ENCODE measurements at places on chromosomes 16 and 17.

- DNase-seq, result no peak
These were observed 18.5 kb downstream of the NGFR start for GRCh38 chr17:49513641-49514040.

GRCh38 chr17:72591289-72592241, 470.7 kb downstream of the SOX9 start:
- no peak for DNase-seq

- DNase-seq, result no peak
These were observed 3.5 kb downstream of the C17orf100 start for GRCh38 chr17:6654841-6655731.

GRCh38 chr17:61460796-61461585, 8.8 kb downstream of the TBX4 start:
- DNase-seq, result no peak

GRCh38 chr16:56614549-56614991, 6.2 kb downstream of the MT2A start:
- DNase-seq, result no peak

GRCh38 chr17:80028030-80028429, 7.6 kb downstream of the TBC1D16 start:
- DNase-seq, result no peak

DNA sequence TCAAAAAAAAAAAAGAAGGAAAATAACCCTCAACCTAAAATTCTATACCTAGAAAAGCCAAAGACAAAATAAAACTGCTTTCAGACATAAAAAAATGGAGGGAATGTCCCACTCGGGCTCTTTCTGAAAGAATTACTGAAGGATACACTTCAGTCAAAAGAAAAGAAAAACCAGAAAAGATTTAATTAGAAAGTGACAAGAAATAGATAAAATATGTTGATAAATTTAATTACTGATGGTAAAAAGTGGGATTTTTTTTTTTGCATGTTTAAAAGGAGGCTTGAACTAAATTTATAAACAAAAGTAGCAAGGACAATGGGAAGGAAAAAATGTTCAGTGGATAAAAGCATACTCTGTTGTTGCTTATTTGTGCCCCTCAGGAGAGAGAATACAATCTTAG, 89.1 kb downstream of the OR1D5 start:
- no peak for DNase-seq

DNA sequence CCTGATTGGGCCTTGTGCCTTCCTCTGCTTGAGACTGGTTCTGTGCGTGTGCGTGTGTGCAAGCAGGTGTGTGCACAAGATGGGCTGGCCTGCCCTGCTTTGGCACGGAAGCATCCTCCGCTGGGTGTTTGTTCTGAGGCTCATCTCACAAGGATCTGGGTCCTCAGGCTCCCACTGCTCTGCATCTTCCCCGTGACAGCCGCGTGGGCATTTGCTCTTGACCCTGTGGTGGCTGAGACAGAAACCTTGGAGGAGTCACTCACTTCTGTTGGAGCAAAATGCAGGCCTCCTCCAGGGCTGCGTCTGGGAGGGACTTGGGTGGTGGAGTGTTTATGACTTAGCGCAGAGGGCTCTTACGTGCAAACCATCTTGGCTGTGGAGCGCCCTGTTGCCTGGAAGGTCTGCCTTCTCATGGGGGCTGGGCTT, 119.2 kb downstream of the RPTOR start:
- peak; percentile 44 for DNase-seq

GRCh38 chr17:34740565-34741520, 161.5 kb downstream of the TMEM132E start:
- DNase-seq, result no peak

DNA sequence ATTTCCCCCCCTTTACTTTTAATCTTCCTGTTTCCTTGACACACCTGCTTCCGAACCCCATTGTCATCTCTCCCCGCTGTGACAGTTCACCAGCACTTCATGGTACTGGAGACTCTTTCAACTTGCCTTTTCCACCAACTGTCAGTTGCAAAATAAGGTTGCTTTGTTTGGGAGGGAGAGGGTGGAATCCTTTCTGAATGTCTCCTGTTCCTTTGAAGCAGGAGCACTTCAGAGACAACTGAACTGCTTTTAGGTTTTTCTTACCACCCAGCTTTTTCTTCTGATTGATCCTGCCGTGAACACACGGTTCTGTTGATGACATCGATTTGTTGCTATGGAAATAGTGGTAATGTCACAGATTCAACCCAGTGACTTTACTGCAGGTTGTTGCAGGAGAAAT, 42.0 kb downstream of the RPA1 start:
- no peak for DNase-seq

- no peak for DNase-seq
These were observed 5.5 kb downstream of the SEC14L1 start for GRCh38 chr17:77146246-77146632.

DNA sequence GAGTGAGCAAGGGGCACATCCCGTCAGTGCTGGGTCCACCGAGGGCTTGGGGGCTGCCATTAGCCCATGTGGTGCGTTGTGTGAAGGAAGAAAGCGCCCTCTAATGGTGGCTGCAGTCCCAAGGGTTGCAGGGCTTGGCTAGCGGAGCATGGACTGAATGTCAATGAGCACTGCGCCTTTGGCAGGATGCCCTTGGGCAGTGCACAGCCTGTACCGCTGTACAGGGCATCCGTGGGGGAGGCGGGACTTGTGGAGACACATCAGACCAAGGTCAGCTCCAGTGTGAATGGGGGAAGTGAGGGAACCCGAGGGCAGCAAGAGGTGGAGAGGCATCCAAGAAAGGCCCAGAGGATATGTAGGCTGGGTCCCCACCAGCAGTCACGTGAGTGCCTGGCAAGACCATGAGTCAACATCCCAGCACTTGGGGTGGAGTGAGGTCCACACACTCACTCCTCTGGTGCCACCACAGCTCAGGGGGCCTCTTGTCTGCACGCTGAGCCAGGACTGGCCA, 75.5 kb upstream of the MED9 start:
- no peak for DNase-seq

DNA sequence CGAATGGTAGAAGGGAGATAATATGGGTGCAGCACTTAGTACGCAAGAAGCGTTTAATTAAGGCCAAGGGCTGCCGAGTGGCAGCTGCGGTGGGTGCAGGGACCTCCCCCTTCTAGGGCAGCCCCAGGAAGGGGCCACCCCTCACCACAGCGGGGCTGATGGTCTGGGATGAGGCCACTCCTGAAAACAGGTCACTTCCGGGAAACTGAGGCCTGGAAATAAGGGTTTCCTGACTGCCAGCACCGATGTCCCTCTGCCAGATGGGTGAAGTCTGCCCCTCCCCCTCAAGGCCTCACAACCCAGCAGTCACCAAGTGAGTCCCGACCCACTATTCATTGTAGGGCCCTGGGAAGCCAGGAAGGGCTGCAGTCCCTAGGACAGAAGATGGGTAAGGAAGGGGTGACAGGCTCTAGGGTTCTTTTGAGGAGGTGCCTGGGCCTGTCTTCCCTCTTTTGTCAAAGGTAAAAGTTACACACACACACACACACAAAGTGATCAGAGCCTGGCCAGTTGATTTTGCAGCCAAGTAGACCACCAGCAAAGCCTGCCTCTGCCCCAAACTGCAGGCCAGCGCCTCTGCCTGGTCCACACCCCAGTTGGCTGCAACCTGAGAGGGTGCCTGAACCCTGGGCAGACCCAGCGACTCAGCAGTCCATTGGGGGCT, 12.5 kb downstream of the SREBF1 start:
- no peak for DNase-seq

DNA sequence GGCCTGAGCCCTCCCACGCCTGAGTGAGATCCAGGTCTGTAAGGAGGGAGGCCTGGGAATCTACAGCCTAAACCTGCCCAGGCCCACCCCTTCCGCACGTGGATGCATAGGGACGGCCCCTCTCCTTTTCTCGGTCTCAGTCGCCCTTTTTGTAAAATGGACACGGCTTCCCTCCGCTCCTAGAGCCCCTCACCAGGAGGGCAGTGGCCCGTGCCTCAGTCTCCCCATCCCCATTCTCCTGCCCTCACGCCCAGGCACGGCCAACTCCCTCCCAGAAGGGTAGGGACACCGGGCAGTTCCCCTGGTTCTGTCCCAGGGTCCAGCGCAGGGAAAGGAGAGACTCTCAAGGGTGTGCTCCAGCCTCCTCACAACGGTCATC, 48.1 kb downstream of the WNT3 start:
- DNase-seq, result no peak

- DNase-seq, result no peak
These were observed 113.5 kb upstream of the RPL38 start for GRCh38 chr17:74089869-74090464.

DNA sequence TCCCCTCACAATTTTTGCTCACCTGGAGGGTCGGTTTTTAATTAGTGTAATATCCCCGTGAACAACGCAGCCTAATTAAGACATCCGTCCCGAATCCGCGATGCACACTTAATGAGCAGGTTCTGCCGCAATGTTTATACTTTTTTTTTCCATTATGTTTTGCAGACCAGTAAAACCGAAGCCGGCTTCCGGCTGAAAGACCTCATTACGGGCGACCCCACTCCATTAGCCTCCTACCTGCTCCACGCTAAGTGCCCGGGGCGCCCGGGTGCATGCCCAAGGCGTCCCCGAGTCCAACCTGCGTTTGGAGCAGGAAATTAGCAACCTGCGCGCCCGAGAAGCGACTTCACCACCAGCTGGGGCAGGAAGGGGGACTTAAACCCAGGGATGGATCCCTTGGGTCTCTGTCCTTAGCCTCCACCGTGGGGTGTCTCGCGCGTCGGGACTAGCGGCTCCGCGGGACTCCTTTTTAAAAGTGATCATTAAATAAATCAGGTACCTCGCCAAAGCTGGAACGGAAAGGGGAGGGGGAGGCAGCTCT, 1.7 kb downstream of the RBFOX3 start:
- DNase-seq, result no peak

DNA sequence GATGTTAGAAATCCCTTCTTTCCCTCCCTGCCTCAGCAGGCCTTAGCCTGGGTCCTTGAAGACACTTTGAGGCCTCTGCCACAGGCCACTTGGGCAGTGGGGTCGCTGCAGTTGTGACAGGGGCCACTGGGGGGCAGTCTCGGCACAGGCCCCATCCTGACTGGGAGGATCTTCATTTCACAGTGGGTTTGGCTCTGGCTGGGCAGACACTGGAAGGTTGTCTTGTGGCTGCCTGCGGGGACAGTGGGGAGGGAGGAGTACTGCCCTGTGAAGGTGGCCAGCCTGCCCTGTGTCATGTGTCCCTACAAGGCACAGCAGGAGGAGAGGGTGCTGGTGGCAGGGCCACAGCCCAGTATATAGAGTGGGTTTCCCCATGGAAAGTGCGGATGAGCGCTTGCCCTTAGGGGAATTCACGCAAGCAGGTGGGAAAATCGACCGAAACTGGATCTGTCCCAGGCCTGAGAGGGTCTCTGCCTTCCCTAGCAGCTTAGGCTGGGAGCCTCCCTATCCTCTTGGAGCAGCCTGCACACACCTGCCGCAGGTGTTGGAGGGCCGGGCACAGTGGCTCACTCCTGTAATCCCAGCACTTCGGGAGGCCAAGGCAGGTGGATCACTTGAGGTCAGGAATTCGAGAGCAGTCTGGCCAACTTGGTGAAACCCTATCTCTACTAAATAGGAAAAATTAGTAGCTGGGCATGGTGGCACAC, 28.8 kb downstream of the GINS2 start:
- peak; percentile 44 for DNase-seq

GRCh38 chr16:2486645-2487516, 12.0 kb downstream of the TBC1D24 start:
- DNase-seq, result peak; percentile 68

- DNase-seq, result no peak
These were observed 90.7 kb upstream of the TMEM97 start for GRCh38 chr17:28228109-28228840.

DNA sequence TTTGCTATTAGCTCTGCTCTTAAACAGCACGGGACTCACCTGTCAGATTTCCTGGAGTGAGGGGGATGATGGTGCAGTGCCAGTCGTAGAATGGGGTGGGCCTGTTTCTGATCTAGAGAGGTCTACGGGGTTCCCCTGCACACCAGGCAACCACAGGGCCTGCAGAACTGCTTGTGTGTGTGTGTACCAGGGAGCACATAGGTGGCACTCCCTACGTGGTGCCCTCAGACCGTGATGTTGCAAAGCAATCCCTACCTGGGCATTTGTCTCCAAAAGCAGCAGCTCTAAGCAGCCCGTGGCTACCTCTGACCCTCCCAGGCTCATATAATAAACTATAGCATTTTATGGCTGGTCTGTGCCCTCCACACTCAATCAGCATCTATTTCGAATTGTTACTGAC, 38.5 kb downstream of the MPRIP start:
- no peak for DNase-seq

- DNase-seq, result peak; percentile 20
These were observed 2.5 kb upstream of the RAB11FIP4 start for GRCh38 chr17:31388770-31389656.

DNA sequence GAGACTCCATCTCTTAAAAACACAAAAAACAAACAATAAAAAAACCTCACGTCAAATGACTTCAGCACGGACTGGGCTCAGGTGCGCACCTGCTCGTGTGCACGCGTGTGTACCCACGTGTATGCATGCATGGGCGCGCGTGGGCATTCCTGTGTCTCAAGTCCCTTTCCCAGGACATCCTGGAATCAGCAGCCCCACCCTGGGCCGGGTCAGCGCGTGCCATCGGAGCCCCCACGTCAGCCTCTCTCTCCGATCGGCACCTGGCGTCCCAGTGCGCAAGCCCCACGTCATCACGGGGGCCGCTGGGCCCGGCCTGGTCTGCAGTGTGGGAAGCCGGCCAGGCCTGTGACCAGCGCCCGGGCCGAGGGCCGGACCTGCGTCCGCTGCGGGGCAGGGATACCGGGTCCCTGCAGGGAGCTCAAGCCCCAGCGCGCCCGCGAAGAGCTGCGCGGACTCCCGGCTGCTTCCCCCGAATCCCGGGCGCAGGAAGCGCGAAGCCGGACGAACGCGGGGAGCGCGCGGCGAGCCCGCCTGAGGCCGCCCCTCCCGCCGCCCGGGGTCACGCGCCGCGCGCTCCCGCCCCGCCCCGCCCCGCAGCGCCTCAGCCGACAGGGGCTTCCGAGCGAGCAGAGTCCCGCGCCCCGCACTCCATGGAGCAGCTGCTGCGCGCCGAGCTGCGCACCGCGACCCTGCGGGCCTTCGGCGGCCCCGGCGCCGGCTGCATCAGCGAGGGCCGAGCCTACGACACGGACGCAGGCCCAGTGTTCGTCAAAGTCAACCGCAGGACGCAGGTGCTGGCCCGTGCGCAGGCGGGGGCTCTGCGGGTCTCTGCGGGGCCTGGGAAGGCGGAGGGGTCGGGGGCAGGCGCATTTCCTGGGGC, at the start of gene FN3K:
Gene FN3K (plus strand): TSS at position 629 of the 880 bp plus-strand sequence. CDS start 22 bp downstream, at position 651.
- DNase-seq, result peak; percentile 23

DNA sequence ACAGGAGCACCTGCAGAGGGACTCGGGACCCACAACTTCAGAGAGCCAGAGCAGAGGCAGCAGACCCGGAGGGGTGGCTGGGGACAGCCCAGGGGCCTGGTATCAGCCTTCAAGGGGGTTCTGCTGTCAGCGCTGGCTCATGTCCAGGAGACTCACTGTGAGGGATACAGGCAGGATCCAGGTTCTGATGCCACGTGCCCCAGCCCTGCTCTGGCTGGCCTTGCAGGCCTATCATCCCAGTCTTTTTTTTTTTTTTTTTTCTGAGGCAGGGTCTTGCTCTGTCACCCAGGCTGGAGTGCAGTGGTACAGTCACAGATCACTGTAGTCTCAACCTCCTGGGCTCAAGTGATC, 9.0 kb upstream of the MTSS2 start:
- DNase-seq, result no peak

GRCh38 chr17:12966413-12966812, 51.4 kb downstream of the ELAC2 start:
- no peak for DNase-seq

Data from activated effector memory CD4-positive, alpha-beta T cell treated with Interleukin-2 at 50 U/mL for 16 hours (primary cell).